ENCODE measurements at places on chromosomes 6 and 20.

DNA sequence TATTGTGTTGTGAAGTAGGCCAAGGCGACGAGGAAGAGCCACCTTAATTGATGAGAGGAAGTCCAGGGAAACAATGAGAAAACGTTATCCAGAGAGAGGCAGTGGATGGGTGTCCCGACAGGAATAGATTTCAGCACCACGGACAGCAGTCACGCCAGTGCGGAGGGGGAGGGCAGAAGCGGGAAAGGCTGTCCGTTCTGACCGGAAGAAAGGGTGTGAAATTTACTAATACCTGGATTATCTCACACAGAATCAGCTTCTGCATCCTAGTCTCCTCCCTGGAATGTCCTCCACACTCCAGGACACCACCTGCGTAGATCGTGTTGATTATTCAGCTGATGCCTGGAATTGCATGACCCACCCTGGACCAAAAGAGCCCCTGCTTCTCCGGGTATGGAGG, 7.4 kb upstream of the BPIFA3 start:
- no peak for DNase-seq

DNA sequence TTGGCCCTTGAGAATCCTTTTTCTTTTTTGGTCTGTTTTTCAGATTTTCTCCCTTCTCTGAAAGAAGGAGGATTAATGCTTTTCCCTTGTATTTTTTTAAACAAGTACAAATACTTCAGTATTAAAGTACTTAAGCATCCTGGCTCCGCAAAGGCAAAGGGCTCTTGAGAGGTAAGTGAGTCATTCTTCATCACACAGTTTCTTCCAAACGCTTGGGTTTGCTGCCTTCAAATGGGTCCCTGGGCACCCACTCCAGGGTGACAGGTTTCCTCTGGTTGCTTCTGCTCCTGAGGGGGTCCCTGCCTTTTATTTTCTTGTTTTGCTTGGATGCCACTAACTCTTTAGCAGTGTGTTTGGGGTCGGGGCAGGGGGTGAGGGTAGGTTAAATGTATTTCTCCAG, 437.1 kb downstream of the PTPRT start:
- DNase-seq, result no peak

DNA sequence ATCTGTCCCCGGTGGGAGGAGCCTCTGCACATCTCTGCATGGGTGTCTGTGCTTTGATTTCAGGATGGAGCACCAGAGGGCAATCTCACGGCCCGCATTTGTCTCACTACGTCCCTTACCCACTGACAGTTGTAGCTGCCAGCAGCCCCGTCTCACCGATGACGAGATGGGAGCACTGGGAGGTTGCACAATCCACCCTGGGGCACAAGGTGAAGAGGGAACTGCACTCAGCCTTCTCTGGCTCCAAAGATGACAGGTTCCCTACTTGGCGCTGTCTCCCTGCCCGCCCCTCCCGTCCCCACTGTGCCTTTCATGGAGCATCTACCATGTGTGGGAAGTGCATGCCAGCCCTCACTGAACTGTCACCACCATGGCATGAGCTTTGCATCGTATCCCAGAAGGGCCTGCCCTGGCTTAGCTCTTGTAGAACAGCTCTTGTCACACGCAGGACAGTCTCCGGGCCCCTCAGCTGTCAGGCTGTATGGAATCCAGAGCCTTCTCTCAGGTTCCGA, 99.9 kb upstream of the PMEPA1 start:
- DNase-seq, result no peak

DNA sequence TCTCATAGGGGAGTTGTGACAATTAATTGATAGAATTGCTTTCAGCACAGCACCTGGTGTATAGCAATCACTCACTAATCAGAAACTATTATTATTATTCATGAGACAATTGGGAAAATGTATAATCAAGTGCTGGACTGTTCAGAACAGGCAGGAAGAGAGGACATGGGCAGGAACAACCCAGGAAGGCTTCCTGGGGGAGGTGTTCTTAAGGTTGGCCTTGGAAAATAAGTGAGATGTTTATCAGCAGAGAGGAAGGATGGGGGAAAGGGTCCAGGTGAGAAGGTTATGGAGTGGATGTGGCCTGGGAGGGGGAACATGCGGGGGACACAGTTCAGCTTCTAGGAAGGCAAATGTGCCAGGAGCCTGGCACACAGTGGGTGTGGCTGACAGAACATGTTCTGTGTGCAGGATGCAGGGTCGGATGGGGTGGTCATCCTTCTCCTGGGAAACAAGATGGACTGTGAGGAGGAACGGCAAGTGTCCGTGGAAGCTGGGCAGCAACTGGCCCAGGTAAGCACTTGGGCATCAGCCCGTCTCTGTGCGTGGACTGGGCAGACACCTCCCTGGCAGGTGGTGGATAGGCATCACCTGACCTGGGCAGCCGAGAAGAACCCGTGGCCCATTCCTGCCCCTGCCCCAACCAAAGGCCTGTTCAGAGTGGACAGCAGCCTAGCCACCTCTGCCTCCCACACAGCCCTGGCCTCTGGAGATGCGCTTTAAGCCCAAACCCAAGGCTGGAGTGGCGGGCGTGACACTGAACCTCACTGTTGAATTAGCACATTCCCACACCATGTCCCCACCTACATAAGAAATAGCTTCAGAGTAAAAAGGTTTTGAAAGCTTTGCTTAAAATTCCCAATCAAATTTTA, 30.9 kb downstream of the RAB44 start:
- no peak for DNase-seq

- no peak for DNase-seq
Observed at GRCh38 chr6:104630955-104631354, 228.8 kb downstream of the HACE1 start.

DNA sequence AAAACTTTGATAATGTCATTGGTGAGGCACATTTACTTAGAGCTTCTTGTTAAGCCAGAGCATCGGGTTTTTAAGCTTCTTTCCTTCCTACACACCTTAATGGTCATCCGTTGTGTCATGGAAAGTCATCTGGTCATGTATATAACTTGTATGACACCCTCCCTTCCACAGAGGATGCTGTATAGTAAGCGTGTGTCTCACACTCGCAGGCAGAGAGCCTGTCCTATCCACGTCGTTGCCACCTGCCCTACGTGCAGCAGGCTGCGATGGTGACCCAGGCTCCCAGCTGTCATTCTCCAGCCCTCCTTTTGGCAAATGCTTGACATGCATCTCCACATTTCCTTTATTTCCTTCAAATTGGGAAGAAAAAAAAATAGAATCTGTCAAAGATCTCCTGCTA, 85.6 kb downstream of the MYB start:
- no peak for DNase-seq

DNA sequence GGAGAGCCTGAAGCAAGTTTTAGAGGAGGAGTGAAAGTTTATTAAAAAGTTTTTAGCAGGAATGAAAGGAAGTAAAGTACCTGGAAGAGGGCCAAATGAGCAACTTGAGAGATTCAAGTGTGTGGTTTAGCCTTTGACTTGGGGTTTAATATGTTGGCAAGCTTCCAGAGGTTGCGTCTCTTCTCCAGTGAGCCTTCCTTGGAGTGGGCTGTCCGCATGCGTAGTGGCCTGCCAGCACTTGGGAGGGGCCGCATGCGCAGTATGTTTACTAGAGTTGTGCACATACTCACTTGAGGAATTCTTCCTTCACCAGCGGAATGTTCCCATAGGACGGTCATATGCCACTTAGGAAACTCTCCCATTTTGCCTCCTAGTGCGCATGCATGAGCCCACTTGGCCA, 235.2 kb downstream of the ALDH8A1 start:
- DNase-seq, result no peak

DNA sequence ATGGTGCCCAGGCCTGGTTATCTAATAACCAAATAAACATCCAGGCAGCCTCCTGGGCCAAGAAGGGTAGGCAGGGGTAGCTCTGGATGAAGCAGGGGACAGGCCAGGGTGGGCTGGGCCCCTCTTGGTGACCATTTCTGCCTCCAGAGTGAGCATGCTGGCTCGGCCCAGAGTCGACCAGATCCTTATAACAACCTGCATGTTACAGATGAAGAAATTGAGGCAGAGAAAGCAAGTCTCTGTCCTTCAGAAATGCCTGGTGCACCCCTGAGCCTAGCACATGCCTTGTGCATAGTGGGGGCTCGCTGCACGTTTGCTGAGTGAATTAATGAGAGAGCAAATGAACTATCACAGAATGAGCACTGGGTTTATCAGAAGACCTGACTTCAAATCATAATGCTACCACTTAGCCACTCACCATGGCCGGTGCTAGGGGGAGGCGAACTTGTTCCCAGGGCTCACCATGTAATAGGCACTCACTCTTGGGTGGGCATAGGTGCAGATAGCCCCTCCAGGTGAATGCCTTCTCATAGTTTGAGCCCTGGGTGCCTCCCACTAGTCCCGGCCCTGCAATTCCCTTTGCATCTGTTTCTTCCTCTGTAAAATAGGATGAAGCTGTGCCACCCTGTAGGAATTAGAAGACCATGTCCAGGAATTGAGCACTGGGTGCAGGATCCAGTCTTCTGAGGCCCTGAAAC, 3.8 kb upstream of the APCDD1L start:
- no peak for DNase-seq

DNA sequence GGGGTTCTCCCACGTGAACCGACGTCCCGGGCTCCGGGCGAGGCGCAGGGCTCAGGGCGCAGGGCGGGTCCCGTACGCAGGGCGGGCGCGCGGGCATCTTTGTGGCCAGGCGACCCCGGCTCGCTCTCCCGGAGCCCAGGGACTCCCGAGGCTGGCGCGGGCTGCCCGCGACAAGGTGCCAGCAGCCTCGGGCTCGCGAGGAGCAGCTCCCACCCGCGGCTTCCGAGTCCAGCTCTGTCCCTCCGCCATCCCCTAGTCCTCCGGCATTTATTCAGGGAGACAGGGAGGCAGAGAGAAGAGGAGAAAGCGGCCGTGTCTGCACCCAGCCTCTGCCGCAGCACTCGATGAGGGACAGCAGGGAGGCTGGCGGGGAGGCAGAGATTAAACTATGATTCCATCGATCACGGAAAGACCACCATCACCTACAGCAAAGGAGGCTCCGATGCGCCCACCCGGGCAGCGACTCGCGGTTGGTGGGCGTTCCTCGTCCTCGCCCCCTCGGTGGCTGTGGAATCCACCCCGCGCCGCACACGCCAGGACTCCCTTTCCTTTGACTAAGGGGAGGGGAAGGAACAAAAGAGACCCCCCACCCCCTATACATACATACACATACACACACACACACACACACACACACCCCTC, 1.1 kb downstream of the RGS17 start:
- DNase-seq, result no peak

DNA sequence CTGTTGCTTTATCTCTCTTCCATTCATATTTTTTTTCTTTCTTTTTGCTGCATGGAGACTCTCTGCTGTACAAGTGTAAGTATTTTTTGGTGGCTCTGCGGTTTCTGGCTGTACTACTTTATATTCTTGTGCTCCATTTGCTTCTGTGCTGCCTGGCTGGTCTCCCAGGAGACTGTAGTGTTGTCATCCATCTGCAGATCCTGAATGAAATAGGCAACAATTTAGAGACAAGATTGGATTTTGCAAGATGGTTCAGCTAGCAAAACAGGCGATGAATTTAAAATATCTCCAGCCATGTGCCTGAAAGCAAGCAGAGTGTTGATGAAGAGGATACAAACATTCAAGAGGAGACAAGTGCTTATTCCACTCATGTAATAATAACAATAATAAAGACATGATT, 75.1 kb upstream of the SCGN start:
- DNase-seq, result peak; percentile 0

Data from amygdala (tissue), 56 donors.